ENCODE measurements at places on chromosomes 7 and 10. TPM values are rescaled to one million over a fixed set of nuclear protein-coding genes. Genes with fewer than 3 reads are reported as not detected.

DNA sequence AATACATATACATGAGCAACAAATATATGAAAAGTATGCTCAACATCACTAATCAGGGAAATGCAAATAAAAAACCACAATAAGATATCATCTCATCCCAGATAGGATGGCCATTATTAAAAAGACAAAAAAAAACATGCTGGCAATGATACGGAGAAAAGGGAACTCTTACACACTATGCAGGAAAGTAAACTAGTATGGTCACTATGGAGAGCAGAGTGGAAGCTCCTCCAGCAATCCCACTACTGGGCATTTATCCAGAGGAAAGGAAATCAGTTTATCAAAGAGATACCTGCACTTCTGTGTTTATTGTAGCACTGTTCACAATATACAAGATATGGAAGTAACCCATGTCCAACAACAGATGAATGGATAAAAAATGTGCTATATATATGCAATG, 217.5 kb downstream of the SDK1 start:
- DNase-seq: no peak

DNA sequence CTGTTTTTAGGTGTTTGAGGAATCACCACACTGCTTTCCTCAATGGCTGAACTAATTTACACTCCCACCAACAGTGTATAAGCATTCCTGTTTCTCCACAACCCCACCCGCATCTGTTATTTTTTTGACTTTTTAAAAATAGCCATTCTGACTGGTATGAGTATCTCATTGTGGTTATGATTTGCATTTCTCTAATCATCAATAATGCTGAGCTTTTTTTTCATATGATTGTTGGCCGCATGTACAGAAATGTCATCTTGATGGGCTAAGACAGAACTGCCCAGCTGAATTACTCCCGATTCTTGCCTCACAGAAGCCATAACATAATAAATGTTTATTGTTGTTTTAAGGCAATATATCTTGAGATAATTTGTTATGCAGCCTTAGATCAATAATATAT, 93.1 kb upstream of the DKK1 start:
- no peak for DNase-seq

The PIK3CG gene
- total RNA-seq: 39.2 TPM

The SOSTDC1 gene
- total RNA-seq: not detected

Measured in naive thymus-derived CD4-positive, alpha-beta T cell (primary cell).